ENCODE measurements at places on chromosomes 7 and 10.

DNA sequence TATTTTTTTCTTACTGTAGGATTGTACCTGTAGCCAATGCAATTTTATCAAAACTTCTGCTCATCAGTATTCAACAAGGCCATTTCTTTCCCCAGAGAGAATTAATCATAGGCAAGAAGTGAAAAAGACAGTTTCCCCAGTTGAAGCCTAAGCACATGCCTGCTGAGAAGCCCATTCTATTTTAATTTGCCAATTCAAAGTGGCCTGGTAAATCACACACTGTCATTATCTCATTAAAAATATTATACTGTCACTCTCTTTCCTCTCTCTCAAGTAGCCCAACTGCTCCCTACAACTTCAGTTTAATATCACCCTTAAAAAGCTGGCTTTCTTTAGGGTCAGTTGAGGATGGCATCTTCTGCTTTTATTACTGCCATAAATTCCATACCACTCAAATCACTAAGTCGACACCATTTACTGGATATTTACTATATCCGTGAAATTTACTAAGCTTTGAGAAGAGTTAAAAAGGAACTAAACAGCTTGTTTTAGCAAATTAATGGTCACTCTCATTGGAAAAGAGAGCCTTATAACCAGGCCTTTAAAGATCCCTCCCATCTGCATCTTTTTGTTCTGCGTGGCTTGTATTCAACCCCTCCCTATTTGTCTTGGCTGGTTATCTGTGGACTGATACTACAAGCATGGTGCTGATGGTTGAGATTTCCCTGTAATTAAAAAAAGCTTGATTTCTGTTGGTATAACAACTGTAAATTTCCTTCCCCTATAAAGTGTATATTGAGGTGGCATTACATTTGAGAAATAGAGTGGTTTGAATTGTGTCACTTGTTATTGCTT, 30.6 kb downstream of the COL28A1 start:
- DNase-seq = no peak

- DNase-seq = no peak
Measured at GRCh38 chr7:23458044-23458443, 12.2 kb downstream of the IGF2BP3 start.

DNA sequence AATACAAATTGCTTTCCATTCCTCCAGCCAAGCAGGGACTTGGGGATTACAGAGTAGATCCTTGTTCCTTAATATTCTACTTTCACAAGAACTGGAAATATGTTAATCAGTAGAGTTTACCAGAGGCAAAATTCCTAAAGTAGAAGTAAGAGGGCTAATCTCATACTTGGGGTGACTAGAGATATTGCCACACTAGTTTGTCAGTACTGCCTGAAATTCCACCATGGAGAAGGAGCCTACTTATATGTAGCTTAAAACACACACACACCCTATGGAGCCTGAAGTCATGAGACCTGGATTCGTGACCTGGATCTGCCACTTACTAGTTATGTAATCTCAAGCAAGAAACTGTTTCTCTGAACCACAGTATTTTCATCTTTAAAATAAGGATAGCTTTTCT, 33.9 kb downstream of the STRIP2 start:
- DNase-seq = no peak

GRCh38 chr10:130140425-130140824, 4.2 kb downstream of the GLRX3 start:
- DNase-seq = no peak
